ENCODE measurements at places on chromosomes 6 and 20.

- DNase-seq = no peak
These were observed 560.3 kb downstream of the BMP2 start for GRCh38 chr20:7327810-7328209.

DNA sequence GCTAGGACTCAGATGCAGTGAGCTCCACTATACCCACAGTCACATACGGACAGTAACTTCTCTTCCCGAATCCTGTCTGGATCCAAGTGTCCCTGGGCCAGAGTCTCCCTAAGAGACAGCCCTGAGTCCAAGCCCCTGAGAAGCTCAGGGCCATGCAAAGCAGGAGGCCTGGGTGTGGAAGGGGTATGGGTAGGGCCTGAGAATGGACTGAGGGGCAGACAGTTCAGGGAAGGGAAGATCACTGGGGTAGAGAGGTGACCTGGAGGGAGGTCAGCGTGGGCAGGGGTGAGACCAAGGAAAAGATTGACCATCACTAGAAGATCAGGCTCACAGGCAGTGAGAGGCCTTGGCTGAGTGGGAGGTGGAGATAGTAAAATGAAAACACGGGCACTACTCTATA, 8.8 kb downstream of the RPS6KA2 start:
- DNase-seq = no peak

DNA sequence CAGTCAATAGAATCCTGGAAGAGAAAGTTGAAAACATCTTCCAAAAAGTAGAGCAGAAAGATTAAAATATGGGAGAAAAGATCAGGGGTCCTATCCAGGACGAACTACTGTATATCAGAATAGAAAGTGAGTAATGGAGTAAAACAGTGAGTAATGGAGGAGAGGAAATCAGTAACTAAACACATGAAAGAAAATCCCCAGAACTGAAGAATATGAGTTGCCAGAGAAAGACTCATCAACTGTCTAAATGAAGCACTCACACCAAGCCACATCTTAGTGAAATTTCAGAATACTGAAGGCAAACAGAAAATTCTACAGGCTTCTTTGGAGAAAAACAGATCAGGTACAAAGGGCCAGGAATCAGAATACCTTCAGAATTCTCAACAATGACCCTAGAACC, 14.9 kb downstream of the IL17A start:
- no peak for DNase-seq

DNA sequence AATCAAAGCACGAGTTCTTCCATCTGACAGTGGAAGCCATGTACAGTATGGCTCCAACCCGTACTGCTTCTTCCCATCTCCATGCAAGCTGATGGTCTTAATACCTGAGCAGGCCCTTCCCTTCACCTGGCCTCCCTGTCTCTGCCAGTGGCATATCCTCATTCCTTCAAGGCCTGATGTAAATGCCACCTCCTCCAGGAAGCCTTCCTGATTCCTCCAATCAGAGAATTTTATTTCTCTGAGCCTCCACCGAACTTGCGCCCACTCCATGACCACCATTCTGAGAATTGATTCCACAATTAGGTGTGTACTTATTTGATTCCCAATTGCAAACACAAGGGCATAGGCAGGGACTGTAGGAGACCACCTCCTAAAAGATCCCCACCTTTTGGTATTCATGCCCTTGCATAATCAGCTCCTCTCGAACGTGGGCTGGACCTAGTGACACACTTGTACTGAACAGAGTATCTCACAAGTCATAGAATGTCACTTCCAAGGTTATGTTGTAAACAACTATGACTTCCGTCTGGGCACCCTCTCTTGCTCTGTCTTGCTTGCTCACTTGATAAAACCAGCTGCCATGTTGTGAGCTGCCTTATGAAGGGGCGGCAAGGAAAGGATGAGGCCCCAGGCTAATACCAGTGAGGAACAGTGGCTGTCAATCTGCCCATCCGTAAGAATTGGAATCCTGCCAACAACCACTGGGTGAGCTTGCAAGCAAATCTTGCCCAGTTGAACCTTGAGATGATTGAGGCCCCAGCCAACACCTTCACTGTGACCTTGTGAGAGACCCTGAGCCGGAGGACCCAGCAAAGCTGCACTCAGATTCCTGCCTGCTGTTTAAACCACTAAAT, 38.8 kb downstream of the CPNE5 start:
- no peak for DNase-seq

DNA sequence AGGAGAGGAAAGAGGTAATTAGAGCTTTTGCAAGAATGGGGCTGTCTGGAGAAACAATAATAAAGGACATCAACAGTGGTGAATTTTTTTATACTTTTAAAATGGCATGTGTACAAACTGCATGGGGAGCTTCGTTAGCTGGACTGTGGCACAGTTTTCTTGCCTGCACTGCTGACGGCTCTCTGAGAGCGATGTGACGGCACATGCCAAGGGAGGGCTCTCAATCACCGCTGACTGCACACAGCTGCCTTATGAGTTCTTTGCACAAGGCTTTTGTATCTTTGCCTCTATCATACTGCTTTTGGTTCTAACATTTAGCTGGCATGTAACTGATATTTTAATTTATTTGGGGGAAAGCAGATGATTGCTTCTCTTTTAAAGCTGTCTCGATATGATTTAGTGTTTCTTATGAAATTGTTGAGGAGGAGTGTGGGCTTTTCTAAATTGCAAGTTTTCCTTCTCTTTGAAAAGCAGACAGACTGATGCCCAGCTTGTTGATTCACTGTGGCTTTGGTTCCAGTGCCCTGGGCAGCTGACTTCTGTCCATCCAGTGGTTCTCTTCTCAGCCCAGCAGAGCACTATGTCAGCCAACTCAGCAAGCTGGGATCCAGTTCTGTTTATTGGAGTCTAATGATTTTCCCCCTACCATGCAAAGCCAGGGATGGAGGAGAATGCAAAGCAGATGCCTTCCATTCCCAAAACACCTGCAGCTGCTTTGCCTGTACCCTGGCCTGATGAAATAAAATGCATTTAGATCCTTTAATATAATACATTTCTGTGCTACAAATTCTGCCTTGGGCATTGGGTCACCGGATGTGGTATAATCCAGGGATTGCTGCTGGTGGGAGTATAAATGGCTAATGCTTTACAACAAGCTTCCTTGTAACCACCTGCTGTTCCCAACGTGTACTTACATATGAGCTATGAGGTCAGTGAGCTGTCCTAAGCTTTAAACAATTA, 323.9 kb downstream of the ZFAND3 start:
- DNase-seq = no peak

GRCh38 chr6:149925974-149926777, 3.3 kb upstream of the RAET1G start:
- DNase-seq = no peak
